ENCODE measurements at places on chromosomes 3 and 15.
A peak's percentile ranks its signal among the peaks of the same experiment; 100 is the strongest.

- DNase-seq = no peak
These were observed 33.2 kb downstream of the HOMER2 start for GRCh38 chr15:82919231-82919886.

DNA sequence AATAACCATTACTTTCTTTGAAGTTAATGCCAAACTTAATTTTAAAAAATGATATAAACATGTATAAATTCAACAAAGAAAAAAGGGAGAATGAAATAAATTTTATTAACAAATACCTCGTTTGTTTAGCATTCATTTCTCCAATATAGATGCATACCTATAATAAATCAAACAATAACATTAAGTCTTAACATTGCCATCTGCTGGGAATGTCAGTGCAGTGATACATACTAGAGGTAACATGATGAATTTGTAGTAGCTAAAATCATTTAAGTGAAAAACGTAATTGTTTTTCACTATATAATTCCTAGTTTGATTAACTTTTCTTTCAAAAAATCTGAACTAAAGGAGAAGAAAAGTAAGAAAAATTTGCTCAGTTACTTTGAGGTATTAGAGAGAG, 340.2 kb upstream of the CBLB start:
- DNase-seq = no peak

DNA sequence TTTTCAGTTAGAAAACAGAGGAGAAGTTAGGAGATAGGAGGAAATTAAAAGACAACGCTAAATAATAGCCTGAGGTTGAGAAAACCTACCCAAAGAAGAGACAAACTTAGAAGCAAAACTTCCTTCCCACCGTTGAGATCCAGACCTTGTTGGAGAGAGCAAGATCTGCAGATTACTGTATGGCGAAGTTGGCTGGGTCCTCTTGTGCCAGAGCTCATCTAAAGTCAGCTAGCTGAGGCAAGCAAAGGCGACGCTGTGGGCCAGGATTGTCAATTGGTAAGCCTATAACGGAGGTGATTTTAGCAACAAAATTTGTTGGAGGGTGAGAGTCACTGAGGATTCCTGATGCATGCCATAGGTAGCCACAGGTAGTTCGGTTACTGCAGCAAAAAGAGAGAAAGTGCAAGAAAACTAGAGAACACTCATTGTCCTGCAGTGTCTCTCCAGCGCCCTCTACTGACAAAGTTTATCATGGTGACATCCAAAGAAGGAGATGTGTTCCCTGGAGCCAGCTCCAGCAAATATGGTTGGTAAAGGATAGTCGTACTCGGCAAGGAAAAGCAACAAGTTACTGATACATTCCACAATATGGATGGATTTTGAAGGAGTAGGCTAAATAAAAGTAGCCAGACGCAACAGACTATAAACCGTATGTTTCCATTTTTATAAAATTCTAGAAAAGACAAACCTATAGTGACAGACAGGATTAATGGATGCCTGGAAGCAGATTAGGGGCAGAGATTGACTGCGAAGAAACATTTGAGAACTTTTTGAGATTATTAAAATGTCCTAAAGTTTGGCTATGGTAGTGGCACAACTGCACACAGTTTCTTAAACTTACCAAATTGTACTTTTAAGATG, 9.8 kb upstream of the OR5K4 start:
- no peak for DNase-seq

DNA sequence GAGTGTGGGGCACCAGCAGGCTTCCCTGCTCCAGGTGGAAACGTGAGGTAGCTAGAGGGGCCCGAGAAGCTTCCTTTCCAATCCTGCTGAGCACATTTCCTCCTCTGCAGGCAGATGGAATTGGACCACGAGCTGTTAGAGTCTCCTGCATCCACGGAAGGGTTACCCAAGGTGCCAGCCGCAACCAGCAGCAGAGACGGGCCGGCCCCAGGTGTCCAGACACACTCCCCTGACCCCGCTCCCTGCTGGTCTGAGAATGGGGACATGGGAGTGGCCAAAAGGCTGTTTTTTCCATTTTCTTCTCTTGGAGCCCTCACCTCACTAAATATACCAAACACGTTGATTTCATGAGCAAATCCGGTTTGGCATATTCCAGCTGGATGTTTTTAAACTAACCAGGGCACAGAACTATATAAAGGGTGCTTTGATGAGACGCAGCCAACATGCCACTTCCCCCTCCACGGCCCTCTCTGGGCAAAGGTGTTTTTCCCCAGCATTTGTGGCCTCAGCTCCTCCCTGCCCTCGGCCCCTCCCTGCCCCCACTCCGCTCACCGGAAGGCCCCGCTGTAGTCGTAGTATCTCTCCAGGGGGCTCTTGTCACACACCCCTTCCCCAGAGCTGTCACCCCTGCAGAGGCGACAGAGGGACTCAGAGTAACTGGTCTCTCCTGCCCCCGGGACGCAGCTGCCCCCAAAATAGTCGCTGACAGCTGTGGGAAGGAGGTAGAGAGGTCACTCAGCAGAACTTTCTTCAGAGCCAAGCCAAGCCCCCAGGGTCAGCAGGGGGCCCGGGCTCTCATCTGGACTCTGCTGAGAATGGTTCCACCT, 7.0 kb downstream of the MELTF start:
- DNase-seq = peak; percentile 54

GRCh38 chr15:30001602-30002001, 81.2 kb upstream of the GOLGA8J start:
- no peak for DNase-seq

DNA sequence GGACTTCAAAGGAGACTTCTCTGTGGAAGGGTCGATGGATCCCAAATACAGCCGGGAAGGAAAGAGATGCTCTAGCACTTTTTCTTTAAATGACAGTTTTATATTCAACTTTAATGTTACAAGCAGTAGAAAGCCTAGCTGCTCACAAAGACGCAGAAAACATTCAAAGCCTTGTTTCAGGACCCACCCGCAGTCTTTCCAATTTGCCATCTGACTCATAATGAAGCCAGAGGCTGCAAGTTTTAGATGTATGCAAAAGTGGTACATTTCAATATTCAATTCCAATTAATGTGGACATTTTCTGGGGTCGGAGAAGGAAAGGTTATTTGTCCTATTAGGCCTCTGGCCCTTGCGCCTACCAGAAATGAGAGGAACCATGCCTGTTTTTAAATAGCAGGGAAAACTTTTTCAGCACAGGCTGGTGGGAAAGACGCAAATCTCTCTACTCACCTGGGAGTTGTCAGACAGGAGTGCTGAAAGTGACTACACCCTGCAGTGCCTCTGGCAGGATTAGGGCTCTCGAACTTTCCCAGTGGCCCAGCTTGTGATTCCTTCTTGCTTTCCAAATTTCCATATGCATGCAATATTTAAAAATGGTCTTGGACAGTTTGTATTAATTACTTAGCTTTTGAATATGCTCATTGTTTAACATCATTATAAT, 117.4 kb upstream of the MBNL1 start:
- no peak for DNase-seq

DNA sequence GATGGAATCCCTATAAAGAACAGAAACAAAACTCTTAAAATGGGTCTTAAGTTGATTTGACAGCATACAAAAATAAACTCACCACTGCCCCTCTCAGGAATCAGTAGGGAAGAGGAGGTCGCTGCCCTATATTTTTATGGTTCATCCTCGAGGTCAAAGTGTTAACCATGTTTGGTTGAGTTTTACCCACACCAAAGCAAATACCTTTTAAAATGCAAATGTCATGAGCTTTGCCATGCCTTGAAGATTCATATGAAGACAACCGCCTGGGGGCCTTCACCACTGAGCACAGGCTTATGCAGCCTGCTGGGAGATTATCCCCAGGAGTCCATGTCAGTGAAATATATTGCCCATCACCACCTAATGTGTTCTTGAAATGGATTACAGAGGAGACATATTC, 66.1 kb downstream of the GLB1 start:
- no peak for DNase-seq

DNA sequence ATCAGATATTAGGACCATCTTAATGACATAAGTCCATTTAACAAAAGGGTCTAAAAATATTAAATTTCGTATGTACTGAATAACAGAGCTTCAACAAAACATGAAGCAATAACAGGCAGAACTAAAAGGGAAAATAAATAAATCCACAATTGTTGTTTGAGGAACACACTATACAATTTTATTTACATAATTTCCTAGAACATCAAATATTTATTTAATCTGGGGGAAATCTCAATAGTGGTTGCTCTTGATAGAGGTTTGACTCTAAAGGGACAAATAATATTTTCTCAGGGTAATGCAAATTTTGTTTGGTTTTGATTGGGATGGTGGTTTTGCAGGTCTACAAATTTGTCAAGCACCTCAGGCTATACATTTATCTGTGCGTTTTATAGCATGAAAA, 90.3 kb downstream of the BCHE start:
- DNase-seq = no peak

DNA sequence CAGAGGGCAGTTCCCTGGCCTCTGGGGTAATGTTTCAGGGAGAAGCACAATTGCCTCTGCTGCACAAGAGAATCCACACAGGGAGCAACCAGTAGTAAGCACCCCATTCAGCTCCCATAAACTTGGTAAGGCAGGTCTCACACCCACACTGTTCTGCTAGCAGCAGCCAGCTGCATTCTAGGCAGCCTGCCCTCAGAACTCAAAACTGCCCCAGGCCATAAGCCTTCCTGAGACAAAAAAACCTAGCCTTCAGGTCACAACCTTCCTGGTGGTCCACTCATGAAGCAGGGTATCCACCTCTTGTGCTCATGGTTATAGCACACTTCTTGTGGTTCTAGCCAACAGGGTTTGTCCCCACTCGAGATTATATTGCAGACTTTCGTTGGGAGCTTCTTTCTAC, 33.7 kb upstream of the ABI3BP start:
- no peak for DNase-seq

DNA sequence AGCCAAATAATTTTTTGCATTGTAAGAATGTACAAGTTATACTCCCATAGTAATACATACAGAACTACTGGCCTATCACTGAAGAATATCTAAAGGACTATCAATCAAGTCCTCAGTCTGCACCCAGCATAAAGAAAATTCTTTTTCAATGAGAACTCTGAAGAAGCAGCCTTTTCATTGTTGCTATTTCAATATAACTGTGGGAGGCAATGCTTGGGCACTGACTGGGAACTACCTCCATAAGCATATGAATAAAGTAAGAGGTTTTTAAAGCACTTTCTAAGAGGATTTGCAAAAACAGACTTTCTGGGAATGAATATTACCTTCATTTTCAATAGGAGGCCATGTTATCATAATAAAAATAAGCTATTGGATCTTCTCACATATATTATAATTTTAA, 24.6 kb upstream of the NECTIN3 start:
- no peak for DNase-seq

DNA sequence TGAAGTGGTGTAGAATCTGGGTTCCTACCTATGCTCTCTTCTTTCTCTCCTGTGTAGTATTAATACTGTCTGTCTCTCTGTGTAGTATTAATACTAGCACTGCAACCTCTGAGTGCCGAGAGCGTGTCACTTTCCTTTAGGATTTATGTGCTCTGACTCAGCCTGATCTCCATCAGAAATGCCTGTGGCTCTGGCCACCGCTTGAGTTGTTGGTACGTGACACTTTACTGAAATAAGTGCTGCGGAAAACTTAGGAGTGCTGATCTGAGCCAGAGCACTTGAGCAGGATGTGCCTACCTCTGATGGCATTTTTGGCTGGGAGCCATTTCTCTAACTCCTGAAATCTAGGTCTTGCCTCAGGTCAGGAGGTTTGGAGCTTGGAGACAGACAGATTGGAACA, 807.4 kb downstream of the SQOR start:
- DNase-seq = peak; percentile 59

GRCh38 chr3:190591080-190591479, 77.2 kb downstream of the IL1RAP start:
- DNase-seq = no peak

DNA sequence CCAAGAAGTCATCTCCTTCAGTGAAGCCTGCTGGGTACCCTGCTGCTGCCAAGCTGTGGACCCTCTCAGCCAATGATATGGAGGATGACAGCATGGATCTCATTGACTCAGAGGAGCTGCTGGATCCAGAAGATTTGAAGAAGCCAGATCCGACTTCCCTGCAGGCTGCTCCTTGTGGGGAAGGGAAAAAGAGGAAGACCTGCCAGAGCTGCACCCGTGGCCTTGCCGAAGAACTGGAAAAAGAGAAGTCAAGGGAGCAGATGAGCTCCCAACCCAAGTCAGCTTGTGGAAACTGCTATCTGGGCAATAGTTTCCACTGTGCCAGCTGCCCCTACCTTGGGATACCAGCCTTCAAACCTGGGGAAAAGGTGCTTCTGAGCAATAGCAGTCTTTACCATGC, 13.7 kb upstream of the ANP32A start:
- no peak for DNase-seq

DNA sequence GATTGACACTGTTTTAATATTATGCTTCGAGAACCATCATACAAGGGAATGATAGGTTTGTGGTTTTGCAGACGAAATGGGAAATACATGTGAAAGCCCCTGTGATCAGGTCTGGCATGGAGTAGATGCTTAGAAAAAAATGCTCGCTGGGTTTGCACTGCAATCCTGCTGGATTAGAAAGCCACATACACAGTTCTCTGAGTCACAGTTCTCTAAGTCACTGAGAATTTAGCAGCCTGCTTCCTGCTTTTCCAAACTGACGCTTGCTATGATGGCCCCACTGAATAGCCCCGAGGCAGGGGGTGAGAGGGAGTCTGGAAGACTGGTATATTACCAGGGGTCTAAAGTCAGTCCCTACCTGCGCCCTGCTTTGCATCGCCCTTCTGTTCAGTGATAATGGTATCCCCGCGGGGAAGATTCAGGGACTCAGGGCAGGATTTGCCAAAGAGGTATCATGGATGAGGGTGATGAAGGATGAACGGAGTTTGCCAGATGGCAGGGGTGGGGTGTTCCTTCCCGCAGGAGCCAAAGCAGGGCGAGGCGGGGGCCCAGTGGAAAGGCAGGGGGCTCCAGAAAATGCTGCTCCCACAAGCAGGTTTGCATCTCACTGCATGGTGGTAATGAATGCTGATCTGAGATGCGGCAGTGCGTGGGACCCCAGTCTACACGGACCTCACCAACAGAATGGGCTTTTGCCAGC, 82.3 kb downstream of the IQSEC1 start:
- no peak for DNase-seq

- DNase-seq = no peak
These were observed 284.7 kb upstream of the STT3B start for GRCh38 chr3:31247850-31248562.

- DNase-seq = no peak
These were observed 27.7 kb upstream of the SLC4A7 start for GRCh38 chr3:27511724-27512422.

GRCh38 chr3:62248734-62249483, 124.4 kb downstream of the FEZF2 start:
- no peak for DNase-seq

DNA sequence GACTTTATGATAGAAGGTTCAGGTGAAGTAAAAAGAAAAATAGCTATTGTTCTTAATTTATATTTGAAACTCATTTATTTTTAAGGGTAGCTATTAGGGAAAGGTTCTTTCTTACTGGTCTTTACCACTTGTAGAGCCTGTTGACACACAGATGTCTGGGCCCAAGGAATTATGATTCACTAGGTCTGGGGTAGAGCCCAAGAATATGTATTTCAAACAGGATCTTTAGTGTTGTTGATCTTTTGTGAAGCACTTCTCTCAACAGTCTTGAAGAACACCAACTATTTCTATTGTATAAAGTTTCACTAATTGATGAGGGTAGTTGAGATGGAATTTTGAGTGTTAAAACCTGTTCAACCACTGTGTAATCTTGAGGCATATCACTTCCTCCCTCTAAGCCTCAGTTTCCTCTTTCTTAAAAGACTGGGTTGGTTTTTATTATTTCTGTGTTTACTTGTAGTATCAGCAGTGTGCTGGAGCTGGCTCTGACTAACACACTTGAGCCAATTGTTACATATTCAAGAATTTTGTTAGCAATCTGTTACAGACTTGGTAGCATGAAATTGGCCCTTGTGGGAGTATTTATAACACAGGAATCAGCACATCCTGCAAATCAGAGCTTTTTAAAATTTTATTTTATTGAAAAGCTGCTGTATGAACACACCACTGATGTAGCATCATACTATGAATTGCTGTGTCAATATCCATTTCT, 155.9 kb downstream of the RBMS3 start:
- no peak for DNase-seq
